ENCODE measurements at places on chromosomes 11 and 22.

GRCh38 chr11:34907934-34908593 is 8.1 kb downstream of the APIP start:
- no peak for DNase-seq

- no peak for DNase-seq
Measured at GRCh38 chr11:105368711-105369110, 229.1 kb upstream of the CARD18 start.

- DNase-seq, result no peak
Measured at GRCh38 chr11:121996574-121996973, 119.4 kb downstream of the BLID start.

DNA sequence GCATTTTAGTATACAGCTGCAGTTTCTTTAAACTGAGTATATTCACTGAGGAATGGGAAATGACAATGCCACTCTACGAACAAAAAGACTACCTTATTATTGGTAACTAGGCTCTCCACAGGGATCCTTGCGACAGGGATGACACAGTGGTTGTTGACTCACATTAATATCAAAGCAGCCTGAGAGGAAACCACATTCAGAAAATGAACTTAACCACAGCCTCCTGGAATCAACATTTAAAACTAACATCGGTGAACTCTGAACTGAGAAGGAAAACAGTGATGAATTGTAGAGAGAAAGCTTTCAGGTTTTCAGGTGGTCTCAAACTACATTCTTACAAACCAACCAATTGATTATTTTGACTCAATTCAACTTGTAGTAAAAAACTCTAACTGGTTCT is 90.3 kb upstream of the MTMR2 start:
- no peak for DNase-seq

DNA sequence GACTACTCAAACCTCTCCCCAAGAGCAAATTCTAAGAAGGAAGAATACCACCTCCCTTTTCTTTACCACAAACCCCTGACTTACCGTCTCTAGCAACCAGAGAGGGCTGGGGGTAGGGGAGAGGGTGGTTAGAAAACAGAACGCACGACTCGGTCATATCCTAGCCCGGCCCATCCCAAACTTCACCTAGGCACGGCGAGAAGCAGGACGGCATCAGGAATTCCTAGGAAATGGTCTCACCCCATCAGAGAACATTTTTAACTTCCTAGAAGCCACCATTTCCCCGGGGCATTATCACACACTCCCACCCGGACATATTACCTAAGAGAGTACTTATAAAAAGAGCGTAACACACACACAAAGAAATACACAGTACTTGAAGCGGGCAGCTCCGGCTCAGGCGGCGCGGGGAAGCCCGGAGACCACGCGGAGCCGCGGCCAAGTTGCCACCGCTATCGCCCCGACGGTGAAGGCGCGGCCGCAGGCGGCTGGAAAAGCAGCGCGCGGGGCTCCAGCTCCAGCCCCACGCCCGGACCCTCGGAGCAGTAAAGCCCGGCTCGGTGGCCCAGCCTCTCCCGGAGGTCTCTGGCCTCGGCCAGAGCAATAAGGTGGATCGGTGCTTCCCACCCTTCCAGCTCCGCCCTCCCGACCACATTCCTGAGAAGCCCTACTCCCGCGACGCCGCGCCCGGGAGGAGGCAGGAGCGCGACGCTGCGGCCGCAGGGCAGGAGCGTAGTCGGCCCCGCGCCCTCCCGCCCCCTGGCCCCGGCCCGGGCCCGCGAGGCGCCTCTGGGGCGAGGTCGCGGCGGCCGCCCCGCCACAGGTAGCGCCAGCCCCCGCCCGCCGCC is 878 bp downstream of the RRAS2 start:
- DNase-seq, result no peak

- no peak for DNase-seq
Measured at GRCh38 chr11:91124363-91124762, 901.5 kb upstream of the CHORDC1 start.

Data from AG04449 (cell line).